T-helper 22 cell (primary cell): ENCODE measurements at places on chromosomes 5 and 9.

- DNase-seq = no peak
These were observed 40.9 kb downstream of the RFK start for GRCh38 chr9:76353280-76353679.

- DNase-seq = no peak
These were observed 24.7 kb upstream of the TMEM250 start for GRCh38 chr9:136143215-136144001.

GRCh38 chr9:98369896-98370295 is 114.4 kb upstream of the TBC1D2 start:
- DNase-seq = no peak

DNA sequence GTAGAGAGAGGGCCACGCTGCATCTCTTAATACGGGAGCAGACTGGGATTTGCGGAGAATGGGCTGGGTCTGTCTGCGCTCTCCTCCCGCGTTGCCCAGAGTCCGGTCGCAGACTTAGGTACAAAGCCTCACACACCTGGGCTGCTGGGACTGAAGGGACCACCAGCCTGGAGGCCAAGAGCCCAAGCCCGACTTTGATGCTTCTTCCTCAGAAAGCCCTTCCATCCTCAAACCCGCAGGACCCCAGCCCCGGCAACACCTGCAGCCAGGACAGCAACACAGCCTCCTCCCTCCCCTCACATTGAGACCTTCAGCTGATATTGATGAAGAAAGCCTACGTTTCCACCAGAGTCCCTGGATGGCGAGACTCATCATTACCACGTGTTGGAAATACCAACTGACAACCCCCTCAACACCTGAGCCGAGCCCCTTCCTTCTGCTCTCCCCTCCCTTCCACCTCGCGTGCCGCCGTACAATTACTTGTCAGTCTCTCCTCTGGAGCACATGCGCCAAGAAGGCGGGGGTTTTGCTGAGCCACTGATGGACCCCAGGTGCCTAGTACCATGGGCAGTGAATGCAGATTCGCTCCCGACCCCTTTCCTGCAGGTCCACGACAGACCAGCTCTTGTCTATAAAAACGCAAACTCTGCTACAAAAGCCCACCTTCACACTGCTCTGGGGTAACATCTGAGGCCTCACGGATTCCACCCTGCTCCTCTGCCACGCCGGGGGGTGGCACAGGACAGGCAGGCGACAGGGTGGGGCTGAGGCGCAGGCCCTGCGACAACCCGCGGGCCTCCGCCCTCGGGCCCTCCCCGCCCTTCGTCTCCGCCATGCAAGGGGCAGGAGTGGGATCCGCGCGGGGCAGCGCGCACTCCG is 841 bp downstream of the ASB6 start:
- DNase-seq = no peak

- no peak for DNase-seq
These were observed 76.5 kb downstream of the SLC1A1 start for GRCh38 chr9:4566806-4567205.

- no peak for DNase-seq
These were observed 37.0 kb downstream of the B4GALT1 start for GRCh38 chr9:33129886-33130881.

DNA sequence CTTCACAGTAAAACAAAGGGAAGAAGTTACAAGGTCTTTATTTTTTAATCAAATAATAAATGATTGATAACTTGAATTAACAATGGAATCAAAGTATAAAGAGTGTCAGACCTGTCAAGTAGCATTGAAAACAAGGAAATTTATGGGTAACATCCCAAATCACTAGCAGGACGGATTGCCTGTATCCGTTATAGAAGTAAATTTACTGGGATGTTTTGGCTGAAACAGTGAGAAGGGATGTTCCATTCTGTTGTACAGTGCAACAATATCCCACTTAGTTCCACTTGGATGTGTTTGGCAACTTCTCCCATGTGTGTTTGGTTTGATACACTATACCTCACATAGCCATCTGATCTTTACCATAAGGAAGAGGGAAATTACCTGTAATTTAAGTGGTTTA is 421.0 kb upstream of the CHD1 start:
- no peak for DNase-seq

GRCh38 chr5:171946000-171946781 is 60.2 kb downstream of the FBXW11 start:
- no peak for DNase-seq

DNA sequence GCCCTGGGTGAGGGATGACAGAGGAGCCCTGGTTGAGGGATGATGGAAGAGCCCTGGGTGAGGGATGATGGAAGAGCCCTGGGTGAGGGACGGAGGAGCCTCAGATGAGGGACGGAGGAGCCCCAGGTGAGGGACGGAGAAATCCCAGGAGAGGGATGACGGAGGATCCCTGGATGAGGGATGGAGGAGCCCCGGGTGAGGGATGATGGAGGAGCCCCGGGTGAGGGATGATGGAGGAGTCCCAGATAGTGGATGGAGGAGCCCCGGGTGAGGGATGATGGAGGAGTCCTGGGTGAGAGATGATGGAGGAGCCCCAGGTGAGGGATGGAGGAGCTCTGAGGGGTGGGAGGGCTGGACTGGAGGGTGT is 10.9 kb downstream of the PHF2 start:
- DNase-seq = no peak

DNA sequence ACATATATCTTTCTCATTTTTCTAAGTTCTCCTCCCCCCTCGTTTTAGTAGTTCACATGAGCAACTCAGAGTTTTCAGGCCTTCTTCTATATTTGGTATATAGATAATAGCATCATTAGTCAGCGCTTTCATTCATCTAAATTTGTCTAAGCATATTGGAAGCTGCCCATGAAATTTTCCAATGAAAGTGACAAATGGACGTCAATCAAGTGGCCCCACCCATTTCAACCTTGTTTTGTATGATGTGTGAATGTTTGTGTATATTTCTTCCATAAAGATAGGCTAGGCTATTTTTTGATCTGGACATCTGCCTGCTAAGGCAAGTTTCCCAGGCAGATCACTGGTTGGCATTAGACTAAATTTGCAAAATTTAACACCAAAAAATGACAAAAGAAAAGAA is 104.0 kb upstream of the SSBP2 start:
- DNase-seq = no peak

- DNase-seq = no peak
These were observed 60.7 kb downstream of the ADAMTS12 start for GRCh38 chr5:33831041-33831440.

GRCh38 chr5:169920474-169920873 is 59.8 kb downstream of the INSYN2B start:
- DNase-seq = no peak

DNA sequence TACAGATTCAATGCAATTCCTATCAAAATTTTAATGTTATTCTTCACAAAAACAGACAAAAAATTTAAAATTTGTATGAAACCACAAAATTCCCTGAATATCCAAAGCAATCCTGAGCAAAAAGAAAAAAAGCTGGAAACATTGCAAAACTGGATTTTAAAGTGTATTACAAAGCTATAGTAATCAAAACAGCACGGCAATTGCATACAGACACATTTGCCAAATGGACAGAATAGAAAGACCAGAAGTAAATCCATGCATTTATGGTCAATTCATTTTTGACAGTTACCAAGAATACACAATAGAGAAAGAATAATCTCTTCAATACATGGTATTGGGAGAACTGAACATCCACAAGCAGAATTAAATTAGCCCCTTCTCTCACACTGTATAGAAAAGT is 110.5 kb downstream of the TMEM232 start:
- DNase-seq = no peak
